ENCODE measurements at places on chromosomes 1 and 21. TPM values are rescaled to one million over a fixed set of nuclear protein-coding genes. Genes with fewer than 3 reads are reported as not detected.

DNA sequence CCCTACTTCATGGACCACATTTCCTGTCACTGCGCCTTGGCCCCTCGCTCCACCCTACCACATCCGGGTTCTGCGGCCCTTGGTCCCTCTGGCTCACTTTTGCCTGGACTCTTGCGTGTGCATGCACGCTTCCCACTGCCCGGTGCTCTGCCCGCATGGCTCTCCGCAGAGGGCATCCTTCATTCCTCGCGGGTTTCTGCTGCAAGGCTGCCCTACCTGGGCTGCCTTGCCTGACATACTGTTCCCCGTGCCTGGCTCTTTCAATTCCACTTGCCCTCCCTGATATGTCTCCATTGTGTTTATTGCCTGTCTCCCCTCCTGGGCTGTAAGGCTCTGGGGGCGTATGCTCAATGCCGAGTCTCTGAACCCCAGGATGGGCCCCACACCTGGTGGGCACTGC, 26.4 kb downstream of the MX2 start:
- DNase-seq = no peak

The OR10Z1 gene
- polyA plus RNA-seq = not detected

DNA sequence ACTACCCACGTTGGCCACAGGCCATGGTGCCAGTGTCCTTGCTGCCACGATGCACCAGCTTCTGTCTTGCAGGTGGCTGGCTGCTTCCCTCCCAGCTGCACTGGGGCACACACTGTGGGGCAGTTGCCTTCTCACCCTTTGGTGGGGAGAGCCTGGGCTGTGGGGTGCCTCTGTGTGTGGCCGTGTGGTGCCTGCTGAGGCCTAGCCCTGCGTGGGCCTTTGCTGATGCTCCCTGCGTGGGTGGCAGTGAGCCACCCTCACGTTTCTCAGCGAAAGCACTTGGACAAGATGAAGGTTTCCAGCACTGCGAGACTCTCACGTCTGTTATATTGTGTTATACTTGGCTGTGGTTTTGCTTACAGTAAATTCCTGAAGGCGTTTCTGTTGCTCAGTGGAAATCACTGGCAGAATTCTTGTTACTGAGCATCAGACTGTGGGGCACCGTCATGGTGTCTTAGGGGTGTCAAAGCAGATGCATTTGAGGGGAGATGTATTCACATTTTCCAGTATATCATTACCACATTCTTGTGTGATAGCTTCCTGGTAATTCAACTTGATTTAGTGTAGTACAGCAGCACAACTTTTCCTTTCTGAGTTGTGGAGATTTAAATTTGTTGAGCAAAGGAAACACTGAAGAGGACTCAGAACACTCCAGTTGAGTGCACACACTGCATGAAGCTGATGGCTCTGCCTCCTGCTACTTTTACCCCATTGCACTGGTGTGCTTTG, 124.7 kb downstream of the PCBP3 start:
- peak; percentile 40 for DNase-seq

DNA sequence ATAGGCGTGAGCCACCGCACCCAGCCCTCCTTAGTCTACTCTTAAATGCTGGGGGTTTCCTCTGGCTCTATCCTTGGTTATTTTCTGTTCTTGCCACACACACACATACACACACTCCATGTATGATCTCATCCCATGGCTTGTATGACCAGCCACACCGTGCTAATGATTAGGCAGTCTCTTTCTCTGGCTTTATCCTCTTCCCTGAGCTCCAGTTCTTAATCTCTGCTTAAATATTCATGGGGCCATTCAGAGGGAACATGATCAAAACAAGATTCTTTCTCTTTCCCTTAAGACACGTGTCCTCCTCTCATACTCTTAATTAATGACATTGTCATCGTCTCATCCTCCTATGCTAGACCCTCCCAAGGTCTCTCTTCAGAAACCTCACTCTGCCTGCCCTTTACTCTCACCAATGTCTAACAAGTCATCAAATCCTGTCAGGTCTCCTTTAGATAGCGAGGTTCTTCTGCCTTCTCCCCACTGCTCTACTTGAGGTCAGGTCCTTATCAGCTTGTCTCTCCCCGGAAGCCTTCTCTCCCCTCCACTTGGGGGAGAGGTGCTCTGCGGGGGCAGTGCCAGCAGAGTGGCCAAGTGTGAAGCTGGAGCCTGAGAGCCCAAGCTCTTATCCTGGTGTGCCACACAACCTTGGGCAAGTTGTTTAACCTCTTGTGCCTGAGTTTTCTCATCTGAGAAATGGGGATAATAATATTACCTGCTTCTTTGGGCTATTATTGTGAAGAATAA, 83.0 kb upstream of the GNG12 start:
- DNase-seq = no peak

GRCh38 chr1:233025157-233025556, 74.7 kb downstream of the NTPCR start:
- DNase-seq = peak; percentile 57

DNA sequence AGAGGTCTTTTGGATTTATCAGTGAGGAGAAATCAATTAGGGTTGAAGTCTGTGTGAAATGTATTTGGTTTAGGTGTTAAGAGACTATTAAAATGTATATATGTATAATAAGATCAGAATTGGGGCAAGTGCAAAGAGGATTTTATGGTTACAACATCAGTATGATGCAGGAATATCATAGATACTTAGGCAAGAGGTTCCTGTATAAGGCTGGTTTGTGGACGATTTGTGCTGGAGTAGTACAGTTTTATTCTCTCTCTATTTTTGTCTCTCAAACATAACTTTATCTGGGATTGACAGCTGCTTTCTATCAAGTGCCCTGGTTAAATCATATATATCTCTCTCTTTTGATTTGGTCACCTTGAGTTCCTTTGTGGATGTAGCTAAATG, 142.5 kb downstream of the CTH start:
- DNase-seq = no peak

DNA sequence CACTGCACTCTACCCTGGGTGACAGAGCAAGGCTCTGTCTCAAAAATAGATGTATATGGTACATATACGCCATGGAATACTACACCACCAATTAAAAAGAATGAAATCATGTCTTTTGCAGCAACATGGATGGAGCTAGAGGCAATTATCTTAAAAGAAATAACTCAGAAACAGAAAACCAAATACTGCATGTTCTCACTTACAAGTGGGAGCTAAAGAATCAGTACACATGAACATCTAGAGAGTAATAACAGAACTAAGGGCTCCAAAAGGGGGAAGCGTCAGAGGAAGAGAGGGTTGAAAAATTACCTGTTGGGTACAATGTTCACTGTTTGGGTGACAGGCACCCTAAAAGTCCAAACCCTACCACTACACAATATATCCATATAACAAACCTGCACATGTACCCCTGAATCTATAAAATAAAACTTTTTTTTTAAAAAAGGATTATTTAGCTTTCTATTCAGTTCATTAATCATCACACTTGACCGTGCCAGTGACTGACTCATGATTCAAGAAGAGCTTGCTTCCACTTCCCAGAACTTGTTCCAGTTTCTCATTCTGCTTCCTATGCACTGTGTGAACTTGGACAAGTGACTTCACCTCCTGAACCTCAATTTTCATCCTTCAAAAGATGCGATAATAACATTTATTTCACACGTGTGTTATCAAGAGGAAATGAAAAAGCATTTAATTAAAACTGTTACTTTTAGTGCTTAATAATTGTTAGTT, 109.6 kb downstream of the PLPP3 start:
- no peak for DNase-seq

Data from lung (tissue), 17 donors.